Heart right ventricle (tissue), 16 donors: ENCODE measurements at places on chromosomes 12 and 14. TPM values are rescaled to one million over a fixed set of nuclear protein-coding genes. Genes with fewer than 3 reads are reported as not detected.

The PARPBP gene
- 0.44 TPM for total RNA-seq

The AMN1 gene
- 12.7 TPM for total RNA-seq

- DNase-seq: no peak
- no peaks in the 10 kb centered on the region for H3K4me1 ChIP-seq
- no peaks in the 10 kb centered on the region for H3K36me3 ChIP-seq
Observed at GRCh38 chr12:16530268-16530850, 75.6 kb downstream of the LMO3 start.

The TMPO gene
- total RNA-seq: 11.3 TPM

- DNase-seq: peak; percentile 76
- H3K27ac ChIP-seq: peak overlapping the region; percentile 92
- no peaks in the 10 kb centered on the region for H3K27me3 ChIP-seq
- peaks cover 75% of the 10 kb centered on the region for H3K4me1 ChIP-seq
- H3K36me3 ChIP-seq: no peaks in the 10 kb centered on the region
Observed at GRCh38 chr12:630656-631632, 32.3 kb downstream of the NINJ2 start.

DNA sequence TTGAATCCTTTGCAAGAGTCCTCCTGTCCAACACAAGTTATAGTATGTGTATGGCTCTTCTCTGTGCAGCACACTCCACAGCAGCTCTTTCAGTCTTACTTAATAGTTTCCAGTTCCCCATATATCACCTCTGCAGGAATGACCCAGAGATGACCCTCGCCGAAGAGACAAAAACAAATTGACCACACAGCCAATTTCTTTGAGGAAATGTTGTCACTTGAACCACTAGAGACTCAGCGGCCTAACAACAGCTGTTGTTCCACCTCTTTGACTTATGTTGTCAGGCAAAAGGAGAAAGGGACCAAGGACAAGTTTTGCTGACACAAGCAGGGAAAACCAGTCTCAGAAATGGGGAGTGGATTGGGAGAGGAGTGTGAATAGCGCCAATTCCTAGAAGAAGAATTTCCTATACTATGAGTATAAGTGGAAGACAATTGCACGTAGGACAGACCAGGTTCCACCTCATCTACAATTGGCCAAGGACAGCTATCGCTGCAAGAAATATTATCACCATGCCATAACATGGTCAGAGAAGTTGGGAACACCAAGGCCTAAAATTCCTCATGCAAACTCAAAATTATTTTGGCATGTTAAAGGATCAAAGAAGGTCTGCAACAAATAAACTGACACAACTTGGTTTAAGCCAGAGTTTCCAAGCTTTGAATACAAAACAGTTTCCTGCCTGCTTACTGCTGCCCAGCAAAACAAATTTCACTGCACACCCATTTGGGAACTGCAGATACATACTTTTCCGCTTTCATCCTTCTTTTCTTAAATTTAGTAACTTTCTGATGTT is 41.7 kb upstream of the ITPR2 start:
- no peaks in the 10 kb centered on the region for H3K36me3 ChIP-seq
- no peak for DNase-seq
- peaks cover 53% of the 10 kb centered on the region for H3K4me1 ChIP-seq
- no peaks in the 10 kb centered on the region for H3K27me3 ChIP-seq
- no peak overlapping the region for H3K4me3 ChIP-seq
- no peak overlapping the region for H3K27ac ChIP-seq

The C12orf54 gene
- total RNA-seq: not detected

The TEX22 gene
- total RNA-seq: 1.4 TPM

The INHBC gene
- total RNA-seq: not detected

The CEBPE gene
- 0.53 TPM for total RNA-seq

GRCh38 chr12:109988903-109989302 is 7.3 kb downstream of the GIT2 start:
- peak overlapping the region; percentile 62 for H3K27ac ChIP-seq
- DNase-seq: no peak
- no peaks in the 10 kb centered on the region for H3K36me3 ChIP-seq
- H3K27me3 ChIP-seq: no peaks in the 10 kb centered on the region
- H3K4me1 ChIP-seq: peaks cover 8% of the 10 kb centered on the region

GRCh38 chr12:1803736-1804135 is 16.6 kb upstream of the LRTM2 start:
- no peaks in the 10 kb centered on the region for H3K27me3 ChIP-seq
- no peak overlapping the region for H3K27ac ChIP-seq
- no peaks in the 10 kb centered on the region for H3K36me3 ChIP-seq
- DNase-seq: no peak
- peaks cover 23% of the 10 kb centered on the region for H3K4me1 ChIP-seq
